ENCODE measurements at places on chromosomes 1 and 21.

- DNase-seq: no peak
Measured at GRCh38 chr1:15542388-15543250, 16.0 kb downstream of the DNAJC16 start.

DNA sequence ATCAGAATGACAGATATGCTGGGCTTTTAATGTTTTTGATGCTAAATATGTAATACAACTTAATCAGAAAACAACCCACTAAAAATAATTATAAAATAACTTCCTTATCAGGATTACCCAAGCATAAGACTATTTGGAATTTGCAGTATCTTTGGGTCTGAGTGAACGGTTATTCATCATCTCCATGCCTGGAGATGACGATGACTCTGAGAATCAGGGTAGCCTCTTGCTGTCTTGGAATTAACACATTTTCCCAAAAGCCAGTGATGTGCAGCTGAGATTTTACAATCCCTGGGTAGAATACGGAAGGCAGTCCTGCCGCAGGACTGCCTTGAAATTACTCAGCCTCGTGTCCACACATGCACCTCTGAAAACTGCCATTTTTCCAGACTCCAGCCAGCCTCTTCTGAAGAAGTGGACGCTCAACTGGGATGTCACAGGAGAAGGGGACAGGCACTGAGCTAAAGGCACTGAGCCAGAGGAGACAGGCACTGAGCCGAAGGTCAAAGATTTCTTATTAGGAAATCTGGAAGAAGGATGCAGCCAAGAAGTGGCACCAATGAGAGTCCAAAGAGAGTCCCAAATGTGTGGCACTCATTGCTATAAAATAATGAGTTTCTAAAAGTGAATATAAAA lies 85.5 kb downstream of the PGBD5 start:
- no peak for DNase-seq

GRCh38 chr1:100539836-100540536 lies 2.0 kb downstream of the GPR88 start:
- peak; percentile 21 for DNase-seq

GRCh38 chr21:45969921-45970673 lies 11.5 kb upstream of the COL6A1 start:
- DNase-seq: no peak

- DNase-seq: no peak
Measured at GRCh38 chr21:28783641-28784185, 209.0 kb downstream of the LTN1 start.

DNA sequence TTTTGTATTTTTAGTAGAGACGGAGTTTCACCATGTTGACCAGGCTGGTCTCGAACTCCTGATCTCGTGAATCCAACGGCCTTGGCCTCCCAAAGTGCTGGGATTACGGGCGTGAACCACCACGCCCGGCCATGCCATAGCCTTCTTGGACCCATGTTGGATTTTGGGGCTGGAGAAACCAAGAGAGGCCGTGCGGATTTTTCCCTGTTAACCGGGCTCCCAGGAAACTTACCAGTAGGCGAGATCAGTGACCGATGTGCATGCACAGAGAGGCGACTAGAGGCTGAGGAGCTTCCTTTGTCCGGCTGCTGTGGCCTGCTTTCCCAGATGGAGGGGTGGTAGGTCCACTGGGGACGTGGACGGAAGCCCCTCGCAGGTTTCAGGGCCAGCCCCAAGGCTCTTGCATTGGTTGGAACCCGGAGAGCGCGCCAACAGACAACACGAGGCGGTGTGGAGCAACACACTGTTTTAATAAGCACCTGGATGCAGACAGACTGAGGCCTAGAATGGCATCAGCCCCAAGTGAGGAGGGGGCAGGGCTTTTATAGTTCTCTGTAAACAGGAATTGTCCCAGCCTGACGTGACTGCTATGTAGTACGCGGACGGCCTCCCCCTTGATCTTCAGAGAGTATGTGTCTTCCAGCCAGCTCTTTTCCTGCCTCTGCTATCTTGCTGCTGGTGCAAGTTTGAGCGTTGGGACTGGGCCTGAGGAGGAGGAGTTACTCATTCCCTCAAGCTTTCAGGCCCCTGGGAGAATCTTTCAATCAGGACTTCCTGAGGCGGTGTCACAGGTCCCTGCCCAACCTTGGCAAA lies at the start of gene ERVH48-1:
ERVH48-1 (minus strand) TSS at position 517 of the 813 bp plus-strand sequence. CDS start 6,624 bp downstream, outside the sequence.
- DNase-seq: no peak
